ENCODE measurements at places on chromosomes 7 and 10.

- ATAC-seq: peak; percentile 48
Observed at GRCh38 chr7:98870121-98870651, 372 bp upstream of the TMEM130 start.

DNA sequence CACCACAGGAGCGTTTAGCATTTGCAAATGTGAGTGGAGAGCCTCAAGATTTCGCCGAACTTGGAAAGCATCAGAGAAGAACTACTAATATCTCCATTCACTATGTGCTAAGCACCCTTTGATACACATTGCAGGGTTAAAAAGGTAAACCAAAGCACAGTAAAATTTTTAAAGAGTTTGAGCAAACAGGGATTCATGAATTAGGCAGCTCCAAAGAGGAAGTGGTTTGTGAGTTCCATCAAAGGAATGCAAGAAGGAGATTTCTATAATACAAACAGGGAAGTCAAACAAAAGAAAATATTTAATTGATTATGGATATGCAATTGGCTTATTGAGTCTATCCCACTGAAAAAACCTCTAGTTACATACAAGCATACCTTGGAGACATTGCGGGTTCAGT lies 81.1 kb upstream of the TMEM72 start:
- ATAC-seq: no peak

DNA sequence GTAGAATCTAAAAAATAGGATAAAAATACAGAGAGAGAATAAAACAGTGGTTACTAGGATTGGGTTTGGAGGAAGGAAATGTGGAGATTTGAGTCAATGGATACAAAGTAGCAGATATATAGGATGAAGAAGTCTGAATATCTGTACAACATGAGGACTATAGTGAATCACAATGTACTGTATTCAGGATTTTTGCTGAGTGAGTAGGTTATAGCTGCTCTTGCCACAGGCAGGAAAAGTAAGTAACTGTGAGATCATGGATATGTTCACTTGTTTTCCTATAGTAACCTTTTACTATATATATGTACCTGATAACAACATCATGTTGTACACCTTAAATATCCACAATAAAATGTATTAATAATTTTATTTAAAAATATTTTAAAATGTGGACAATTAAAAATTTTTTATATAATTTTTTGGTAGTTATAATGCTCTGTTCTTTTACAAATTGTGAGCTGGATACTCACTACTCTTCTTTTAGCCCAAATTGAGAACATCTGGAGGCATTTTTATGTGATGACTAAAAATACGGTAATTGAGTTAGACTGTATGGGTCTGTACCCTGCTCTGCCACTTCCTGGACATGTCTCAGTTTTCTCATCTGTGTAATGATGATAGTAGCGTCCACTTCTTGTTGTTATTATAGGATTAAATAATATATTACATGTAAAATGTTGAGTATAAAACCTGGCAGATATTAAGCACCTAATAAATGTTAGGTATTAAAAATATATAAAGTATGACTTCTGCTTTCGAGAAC lies 439.1 kb downstream of the AUTS2 start:
- ATAC-seq: peak; percentile 92

DNA sequence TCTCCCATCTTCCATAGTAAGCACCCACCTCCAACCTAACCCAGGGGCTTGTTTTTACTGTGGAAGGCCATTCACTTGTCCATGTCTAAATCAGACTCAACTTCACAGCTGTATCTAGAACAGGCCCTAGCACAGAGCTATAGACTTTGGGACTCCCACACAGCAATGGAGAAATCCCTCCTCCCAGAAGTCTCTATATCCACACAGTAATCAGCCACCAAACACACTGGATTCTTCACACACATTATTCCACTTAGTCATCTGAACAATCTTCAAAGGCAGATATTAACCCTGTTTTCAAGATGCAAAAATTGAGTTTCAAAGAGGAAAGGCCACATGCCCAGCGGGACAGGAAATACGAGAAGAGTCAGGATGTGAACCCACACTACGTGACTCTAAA lies 81.8 kb downstream of the MALSU1 start:
- ATAC-seq: no peak

GRCh38 chr7:70489813-70490212 lies 642.1 kb upstream of the GALNT17 start:
- no peak for ATAC-seq

DNA sequence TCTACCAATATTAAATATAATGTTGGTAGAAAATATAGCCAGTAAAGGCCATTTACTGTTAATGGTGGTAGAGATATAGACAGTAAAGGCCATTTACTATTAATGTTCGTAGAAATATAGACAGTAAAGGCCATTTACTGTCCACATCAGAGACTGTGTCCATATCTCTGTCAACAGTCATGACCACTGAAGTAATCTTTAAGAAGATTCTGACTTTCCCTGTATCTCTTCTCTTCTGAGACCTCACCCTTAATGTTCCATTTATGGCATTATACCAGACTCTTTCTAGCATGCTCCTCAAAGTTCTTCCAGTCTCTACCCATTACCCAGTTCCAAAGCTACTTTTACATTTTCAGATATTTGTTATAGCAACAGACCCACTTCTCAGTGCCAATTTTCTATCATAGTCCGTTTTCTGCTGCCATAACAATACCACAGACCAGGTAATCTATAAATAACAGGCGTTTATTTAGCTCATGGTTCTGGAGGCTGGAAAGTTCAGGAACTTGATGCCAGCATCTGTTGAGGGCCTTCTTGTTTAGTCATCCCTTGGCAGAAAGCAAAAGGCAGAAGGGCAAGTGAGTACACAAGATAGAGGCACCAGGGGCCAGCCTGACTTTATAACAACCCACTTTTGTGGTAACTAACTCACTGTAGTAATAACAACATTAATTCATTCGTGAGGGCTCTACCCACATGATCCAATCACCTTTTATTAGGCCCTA lies 7.9 kb upstream of the NUDCD3 start:
- ATAC-seq: no peak

- ATAC-seq: peak; percentile 66
Observed at GRCh38 chr10:71771821-71772617, 1.3 kb downstream of the VSIR start.

DNA sequence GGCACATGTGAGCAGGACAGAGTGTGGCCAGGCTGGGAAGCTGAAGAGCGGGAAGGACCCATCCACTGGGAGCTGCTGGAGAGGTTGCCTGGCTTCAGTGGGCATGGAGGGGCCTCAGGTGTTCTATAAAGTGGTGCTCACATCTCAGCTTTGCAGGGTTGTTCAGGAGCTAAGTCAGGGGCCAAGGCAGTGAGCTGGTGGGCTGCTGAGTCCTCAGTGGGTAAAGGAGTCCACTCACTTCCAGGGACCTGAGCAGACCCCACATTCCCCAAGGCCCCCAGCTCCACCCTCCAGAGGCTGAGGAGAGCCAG lies 28.8 kb upstream of the C10orf53 start:
- no peak for ATAC-seq

DNA sequence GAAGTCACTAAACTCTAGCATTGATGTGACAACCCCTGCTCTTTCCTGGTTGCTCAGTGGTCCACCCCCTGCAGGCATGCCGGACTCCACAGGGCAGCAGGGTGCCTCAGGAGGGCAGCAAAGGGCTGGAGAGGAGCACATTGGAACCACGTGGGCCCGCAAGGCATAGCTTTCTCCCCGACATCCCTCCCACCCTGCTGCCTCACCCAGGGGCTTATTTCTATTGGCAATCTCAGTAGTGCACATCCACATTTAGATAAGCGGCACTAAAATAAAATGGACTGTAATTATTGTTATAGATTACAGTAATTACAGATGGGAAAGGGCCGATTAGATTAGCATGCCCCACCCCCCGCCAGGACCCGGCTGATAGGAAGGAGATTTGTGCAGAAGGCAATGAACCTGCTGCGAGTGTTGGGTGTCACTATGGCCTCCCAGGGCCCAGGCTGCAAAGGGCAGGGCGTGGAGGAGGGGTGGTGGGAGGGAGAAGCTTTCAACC lies 580.1 kb downstream of the GRID1 start:
- no peak for ATAC-seq

DNA sequence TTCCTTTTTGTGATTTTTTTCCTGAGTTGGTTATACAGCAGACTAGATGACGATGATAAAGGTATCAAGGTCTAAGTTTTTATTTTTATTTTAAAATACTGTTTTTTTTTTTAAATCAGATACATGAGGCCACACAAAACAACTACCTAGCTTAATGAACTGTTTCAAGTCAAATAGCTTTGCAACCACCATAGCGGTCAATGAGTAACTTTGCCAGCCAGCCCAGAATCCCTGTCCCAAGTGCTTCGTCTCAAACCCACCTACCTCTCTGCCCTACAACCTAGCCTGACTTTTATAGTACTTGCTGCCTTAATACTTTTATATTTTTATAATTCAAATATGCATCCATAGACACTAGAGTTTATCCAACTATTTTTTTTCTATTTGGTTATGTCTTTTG lies 676.5 kb downstream of the NRG3 start:
- ATAC-seq: peak; percentile 44

- ATAC-seq: no peak
Observed at GRCh38 chr7:28291559-28291958, 111.0 kb upstream of the JAZF1 start.

- ATAC-seq: no peak
Observed at GRCh38 chr10:124342821-124343170, 75.9 kb downstream of the OAT start.

GRCh38 chr7:11760372-11760771 lies 71.6 kb downstream of the THSD7A start:
- no peak for ATAC-seq

DNA sequence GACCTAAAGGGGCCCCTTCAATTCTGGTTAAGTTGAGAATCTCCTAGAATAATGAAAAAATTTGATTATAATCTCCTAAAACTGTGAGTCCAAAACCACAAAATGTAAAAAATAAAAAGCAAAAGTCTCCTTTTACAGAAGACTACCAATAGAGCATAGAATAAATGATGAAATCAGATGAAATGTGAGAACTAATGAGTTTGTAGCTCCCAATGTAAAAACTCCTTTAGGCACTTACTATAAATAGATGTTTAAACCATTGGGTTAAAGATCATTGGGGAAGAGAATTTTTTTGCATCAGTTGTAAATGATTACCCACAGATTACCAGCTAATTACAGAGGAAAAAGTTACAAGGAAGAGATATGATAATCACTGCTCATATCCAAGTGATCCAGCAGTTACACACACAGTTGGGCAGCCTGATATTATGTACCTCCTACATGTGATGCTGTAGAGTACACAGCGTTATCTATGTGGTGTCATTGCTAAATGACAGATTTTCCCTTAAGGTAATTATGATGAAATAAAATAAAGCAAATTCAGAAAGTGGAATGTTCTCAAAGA lies 282.7 kb upstream of the SEMA3D start:
- ATAC-seq: no peak

- ATAC-seq: no peak
Observed at GRCh38 chr10:124723826-124724225, 20.4 kb downstream of the FAM53B start.

DNA sequence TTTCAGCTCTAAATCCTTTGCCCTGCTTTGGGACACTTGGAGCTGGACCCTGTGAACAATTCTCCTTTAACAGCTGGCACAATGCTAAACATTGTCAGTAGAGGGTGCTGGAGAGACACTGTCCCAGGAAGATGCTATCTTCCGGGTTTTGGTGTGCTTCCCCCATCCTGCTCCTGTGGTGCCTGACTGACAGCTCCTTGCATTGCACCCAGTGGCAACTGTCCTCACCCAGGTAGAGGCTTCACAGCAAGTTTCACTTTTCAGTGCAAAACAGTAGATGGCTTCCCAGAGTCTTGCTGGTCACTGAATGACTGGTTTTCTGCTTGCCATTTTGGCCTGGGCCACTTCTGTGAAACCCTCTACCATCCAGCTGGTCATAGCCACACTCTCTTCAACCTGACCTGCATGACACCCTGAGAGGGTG lies 77.3 kb downstream of the CDC14C start:
- peak; percentile 98 for ATAC-seq

DNA sequence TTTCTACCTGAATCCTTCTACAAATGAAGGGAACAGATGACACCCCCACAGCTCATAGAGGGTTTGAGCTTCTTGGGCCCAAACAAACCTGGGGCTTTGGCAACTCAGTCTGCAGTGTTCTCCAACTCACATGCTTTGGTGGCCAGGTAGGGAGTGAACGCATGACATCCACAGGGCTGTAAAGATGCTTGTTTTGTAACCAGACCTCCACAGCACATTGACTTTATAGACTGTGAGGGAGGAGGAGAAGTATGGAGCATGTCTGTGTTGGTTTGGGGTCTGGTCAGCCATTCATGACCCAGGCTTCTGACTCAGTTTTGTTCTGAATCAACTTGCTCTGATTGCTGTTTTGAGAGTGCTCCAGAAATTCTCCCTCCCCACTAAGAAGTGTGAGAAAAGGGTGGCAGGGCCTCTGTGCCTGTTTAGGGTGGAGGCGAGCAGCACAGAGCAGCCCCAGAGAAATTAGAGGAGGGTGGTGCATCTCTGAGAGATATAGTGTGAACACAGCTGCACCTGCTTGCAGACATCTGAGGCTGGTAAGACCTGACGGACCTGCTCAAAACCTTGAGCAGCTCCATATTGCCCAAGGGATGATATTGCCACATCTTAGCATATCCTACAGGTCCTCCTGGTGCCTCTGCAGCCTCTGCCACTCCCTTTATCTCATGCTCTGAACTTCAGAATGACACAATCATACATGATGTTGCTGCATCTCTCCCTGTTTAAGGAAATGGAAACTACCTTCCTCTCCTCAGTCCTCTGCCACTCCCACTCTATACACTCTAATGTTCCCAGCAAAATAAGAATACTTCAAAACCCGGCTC lies 287.7 kb downstream of the ABCA13 start:
- ATAC-seq: no peak

DNA sequence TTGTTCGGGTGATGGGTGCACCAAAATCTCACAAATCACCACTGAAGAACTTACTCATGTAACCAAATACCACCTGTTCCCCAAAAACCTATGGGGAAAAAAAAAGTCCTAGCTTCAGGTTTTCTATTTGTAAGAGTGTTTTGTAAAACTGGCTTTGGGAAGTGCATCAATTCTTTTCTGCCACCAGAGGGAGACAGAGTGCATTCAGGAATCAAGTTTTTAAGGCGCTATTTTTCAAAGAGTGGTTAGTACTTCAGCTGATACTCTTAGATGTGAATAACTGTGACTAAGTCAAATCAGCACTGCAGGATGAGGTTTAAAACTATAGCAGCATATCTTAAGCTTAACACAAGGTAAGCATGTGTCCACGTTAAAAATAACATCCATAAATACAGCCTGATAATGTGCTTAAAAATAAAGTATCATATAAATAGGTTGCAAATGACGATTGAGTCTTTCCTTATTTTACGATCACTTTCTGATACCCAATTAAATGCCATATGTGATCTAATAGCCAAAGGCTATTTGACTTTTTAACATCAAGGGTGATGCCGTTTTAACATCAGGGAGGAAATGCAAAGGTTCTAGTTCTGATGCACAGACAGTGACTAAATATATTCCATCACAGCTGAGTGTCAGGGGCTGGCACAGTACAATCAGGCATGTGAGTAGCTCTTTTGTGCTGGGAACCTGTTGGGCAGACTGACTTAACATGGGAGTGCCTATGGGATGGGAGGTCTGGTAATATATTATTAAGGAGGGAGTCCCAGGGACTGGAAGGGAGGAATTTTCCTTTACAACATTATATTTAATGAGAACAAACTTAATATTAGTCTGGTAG lies 10.6 kb upstream of the LYZL2 start:
- ATAC-seq: peak; percentile 47
